ENCODE measurements at places on chromosomes 16 and 17.

DNA sequence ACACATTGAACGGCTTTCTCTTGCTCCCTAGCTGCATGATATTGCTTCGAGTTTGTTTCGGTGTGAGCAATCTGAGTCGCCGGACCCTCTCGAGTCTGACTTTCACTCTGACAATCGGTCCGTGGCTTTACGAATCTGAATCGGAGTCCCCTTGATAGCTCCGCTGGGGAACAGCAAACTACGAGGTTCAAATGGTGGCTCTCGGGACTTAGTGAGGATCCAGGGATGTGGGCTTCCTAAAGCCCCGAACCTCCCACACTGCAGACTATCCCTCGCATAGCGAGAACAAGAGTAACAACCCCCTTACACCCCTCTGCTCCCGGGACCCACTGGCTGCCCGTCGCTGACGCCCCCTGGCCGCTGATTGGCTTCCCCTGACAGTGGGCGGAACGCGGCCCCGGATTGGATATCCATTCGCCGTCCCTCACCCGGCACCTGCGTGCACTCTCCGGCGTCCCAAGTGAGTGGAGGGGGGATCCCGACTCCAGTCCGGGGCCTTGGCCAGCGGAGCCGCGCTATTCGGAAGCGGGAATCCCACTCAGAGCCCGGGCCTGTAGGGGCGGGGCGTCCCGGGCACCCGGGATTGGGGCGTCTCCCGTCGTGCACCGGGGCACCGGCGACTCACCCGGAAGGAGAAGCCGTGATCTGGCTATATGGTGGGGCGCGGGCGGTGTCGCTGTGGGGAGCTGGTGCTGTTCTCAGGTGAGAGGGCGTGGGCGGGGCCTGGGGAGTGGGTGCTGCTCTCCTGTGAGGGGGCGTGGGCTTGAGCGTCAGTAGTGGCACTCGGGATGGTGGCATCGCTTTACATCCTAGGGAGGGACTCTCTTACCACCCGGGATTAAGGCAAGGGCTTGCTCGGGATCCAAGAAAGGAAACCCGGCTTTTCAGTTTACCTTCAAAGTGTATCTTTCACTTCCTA is at the start of gene SNX11:
TSS of gene SNX11 (plus strand) at position 630 of the 919 bp plus-strand sequence. CDS start 4,278 bp downstream, outside the sequence.
- peak; percentile 91 for DNase-seq

DNA sequence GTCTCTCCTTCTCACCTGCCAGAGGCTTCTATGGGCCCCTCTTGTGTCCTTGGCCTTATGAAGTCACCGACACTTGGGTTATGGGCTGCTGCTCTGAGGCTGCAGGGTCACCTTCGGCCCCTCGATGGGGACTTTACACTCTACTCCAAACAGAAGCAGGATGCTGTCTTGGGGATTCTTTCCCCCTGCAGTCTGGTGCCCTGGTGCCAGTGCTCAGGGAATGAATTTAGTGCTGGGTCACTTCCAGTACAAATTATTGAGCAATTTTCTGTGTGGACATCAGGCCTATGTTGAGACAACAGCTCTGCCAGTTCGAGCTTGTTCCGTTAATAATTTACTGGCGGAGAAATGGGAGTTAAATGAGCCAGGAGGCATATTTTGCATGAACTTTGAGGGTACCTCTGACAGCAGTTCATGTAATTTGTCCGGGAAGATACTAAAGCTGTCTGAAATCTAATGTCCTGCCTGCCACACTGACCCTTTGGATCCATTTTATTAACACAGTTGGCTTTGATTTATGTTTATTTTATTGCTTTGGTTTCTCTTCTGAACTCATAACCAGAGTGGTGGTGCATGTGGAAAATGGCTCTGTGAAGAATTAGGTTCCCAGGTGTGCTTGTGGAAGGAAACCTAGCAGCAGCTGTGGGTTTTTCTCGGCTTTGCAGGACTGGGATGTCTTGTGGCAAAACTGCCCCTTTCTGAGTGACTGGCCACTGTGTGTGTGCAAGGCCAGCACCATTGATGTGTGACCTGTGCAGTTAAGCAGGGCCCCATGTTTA is 34.1 kb upstream of the DHX8 start:
- no peak for DNase-seq

DNA sequence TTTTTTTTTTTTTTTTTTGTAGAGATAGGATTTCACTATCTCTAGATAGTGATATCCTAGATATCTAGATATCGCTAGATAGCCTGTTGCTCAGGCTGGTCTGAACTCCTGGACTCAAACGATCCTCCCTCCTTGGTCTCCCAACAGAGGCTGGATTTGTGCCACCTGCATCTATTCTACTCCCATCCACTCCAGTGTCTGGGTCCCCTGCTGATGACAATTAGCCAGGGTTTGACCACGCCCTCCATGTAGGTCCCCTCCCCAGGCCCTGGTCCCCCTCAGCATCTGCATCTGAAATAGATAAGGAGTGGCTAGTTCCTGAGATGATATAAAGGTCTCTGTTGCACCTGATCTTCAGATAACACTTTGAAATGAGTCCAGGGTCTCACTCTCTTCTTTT is 2.2 kb downstream of the ZNF688 start:
- DNase-seq, result no peak

DNA sequence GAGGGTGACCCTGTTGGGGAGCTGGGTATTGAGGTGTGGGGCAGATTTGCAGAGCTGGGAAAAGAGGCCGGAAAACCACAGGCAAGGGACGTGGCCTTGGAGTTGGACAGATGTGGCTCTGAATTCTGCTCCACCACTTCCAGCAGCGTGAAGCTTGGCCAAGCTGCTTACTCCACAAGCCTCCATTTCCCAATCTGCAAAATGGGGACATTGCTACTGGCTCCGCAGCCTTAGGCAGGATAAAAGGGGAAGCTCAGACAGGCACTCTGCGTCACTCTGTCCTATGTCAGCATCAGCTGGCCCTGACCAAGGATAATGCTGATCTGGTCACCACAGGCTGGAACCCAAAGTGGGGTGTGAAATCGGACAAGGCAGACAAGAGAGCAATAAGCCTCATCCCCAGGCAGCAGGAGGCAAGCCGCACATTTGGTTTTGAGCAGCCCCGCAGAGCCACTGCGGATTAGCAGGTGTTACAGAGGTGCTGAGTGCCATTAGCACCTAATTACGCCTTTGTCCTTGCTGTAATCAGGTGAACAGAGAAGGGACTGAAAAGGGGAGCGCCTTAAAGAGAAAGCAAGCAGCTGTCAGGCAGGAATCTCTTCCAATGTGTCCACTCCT is 54.8 kb downstream of the SDK2 start:
- DNase-seq, result no peak

DNA sequence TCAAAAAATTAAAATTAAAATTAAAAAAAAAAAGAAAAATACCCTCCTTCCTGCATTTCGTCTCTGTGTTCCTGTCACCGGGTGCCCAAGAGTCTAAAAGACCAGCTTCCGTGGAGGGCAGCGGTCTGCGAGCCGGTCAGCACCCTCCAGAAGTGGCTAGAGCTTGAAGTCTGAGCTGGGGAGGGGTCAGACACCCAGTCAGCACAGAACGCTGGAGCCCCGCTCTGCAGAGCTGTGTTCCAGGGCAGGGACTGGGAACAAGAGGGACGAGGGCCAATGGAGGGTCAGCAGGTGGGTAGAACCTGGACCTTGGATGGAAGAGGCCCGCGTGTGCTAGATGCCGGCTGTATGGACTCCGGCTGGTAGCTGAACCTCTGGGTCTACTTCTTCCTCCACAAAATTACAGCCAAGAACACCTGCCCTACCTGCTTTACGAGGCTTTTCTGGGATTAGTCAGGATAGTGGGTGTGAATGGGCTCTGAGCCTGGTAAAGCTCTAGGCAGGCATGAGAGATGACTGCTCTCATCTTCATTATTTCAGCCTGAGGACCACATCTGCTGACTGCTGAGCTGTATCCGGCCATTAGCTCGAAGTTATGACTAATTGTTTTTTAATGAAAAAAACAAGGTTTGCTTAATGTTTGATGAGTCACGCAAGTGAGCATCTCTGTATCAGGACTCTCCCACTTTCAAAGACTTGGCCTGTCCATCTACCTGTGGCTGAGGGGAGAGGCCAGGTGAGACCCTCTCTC is 5.9 kb downstream of the TRPV1 start:
- no peak for DNase-seq

DNA sequence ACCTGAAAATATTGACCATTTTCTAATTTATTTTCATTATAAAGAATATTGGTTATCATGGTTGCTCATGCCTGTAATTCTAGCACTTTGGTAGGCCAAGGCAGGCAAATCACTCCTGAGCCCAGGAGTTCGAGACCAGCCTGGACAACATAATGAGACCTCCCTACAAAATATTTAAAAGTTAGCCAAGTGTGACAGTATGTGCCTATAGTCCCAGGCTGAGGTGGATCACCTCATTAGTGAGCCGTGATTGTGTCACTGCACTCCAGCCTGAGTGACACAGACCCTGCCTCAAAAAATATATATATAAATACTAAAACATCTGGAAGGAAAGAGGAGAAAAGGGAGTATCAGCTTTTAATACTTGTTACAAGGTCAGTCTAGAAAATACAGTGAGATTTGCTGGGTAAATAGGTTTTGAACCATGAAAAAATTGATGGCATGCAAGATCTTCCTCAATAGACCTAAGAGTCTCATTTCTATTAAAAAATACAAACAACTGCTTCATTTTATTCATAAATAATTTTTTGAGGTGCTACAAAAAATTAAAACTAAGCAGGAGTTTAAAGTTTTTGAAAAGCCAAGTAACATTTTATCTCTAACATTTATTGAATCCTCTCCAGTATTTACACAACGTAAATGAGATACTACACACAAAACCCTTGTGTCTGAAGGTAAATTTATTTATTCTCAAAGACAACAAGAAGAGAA is 47.7 kb downstream of the TUBD1 start:
- DNase-seq, result no peak

- DNase-seq, result no peak
Observed at GRCh38 chr16:68365167-68365817, 54.5 kb downstream of the PRMT7 start.

DNA sequence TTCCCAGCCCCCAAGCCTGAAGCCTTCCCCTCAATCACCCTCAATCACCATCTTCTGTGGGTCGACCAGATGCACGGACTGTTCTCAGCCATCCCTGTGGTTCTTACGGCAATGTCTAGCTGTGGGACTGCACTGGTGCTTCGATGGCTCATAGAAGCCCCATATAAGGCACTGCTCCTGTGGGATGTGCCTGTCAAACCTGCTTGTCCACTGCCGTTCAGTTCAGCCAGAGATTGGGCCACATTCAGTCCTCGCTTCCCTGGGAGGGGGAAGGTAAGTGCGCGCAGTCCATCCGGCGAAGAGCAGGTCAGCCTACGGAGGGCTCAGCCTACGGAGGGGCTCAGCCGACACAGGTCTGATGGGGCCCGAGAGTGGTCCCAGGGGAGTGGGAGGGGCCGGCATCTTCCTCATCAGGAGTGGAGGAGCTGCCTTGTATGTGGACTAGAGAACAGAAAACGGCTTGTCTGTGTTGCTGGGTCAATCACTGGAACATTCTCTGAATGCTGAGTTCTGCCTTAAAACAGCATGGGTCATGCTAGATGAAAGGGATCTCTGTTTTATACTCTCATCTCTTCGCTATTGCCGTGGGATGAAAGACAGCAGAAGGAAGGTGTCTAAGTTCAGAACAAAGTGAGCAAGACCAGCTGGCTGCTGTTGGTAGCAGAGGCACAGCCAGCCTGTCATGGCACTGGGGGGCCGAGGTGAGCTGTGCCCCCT is at the start of gene CARD14:
TSS of gene CARD14 (plus strand) at position 247 of the 717 bp plus-strand sequence. CDS start 11,409 bp downstream, outside the sequence.
- DNase-seq, result no peak

- no peak for DNase-seq
Observed at GRCh38 chr16:81566086-81567007, 121.7 kb downstream of the CMIP start.

DNA sequence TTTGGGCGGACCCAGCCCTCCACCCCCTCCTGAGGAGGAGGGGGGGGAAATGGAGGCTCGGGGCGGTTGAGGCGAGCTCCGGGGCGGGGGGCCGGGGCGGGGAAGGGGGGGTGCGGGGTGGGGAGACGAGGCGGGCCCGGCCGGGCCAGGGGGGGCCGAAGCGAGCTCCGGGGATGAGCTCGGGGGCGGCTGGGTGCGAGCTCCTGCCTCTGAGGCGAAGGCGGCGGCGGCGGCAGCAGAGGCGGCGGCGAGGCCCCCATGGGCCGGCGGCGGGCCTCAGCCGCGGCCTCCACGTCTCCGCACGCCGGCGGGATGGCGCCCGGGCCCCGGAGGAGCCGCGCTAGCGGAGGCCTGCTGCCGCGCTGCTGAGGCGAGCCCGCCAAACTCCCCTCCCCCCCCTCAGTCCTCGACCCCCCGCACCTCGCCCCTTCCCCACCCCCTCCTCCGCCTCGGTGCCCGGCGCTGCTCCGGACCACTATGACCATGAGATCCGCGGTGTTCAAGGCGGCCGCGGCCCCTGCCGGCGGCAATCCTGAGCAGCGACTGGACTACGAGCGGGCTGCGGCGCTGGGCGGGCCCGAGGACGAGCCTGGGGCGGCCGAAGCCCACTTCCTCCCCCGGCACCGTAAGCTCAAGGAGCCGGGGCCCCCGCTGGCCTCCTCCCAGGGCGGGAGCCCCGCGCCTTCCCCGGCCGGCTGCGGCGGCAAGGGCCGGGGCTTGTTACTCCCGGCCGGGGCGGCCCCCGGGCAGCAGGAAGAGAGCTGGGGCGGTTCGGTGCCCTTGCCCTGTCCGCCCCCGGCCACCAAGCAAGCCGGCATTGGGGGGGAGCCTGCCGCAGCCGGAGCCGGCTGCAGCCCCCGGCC is 596 bp downstream of the MSL1 start:
- no peak for DNase-seq

- no peak for DNase-seq
Observed at GRCh38 chr17:17042851-17043460, 699 bp downstream of the MPRIP start.

GRCh38 chr16:1291576-1291974 is 17.9 kb upstream of the UBE2I start:
- DNase-seq, result no peak

- no peak for DNase-seq
Observed at GRCh38 chr17:66675991-66676371, 158.9 kb upstream of the CACNG5 start.

DNA sequence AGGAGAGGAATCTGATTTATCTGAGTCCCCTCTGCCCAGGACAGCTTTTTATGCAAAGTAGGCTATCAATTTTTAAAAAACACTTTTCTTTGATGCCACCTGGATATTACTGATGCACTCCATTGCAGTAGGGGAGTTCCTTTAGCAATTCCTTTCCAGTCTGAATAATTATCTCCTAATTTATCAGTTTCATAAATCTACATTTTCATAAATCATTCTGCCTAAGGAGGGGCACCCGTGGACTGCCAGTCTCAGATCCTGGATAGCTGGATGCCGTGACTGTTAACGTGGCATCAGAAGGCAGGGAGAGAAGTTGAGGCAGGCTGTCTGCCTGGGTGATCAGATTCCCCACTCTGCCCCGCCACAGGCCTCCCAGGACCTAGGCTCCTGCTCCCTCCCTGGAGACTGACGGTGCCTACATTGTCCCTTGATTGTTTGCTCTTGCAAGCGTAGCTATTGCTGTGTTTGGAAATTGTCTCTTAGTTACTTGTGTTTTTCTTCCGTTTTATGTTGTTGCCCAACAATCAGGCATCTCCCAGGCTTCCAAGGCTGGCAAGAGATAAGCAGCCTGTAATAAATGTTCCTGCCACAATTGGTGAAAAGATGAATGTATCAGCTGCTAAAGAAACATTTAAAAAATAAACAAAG is 75.2 kb downstream of the KATNIP start:
- DNase-seq, result no peak

- peak; percentile 91 for DNase-seq
Observed at GRCh38 chr17:42814633-42815399, 9.3 kb downstream of the BECN1 start.

GRCh38 chr16:89983536-89983935 is 35.0 kb downstream of the DEF8 start:
- no peak for DNase-seq

Measured in DMS79 (cell line).